ENCODE measurements at places on chromosomes 13 and 19.

- DNase-seq = no peak
Observed at GRCh38 chr19:19409205-19409604, 3.7 kb downstream of the GATAD2A start.

- no peak for DNase-seq
Observed at GRCh38 chr19:13078897-13079541, 23.6 kb downstream of the LYL1 start.

DNA sequence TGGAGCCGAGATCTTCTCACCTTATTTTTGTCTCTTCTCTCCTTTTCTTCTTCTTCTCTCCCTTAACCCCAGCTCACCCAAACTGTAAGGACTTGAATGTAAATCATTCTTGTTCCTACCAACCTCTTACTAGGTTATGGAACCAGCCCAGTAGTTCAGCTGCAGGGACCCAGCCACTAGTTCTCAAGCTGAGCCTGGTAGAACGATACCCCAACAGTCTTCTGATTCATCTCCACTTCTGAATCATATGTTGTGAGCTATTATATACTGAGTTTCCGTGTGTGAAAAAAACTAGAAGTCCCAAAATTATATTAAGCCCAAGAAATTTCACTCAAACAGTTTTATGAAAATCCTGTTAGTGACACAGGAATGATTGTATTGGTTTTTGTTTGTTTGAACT lies 67.7 kb downstream of the DCT start:
- no peak for DNase-seq

DNA sequence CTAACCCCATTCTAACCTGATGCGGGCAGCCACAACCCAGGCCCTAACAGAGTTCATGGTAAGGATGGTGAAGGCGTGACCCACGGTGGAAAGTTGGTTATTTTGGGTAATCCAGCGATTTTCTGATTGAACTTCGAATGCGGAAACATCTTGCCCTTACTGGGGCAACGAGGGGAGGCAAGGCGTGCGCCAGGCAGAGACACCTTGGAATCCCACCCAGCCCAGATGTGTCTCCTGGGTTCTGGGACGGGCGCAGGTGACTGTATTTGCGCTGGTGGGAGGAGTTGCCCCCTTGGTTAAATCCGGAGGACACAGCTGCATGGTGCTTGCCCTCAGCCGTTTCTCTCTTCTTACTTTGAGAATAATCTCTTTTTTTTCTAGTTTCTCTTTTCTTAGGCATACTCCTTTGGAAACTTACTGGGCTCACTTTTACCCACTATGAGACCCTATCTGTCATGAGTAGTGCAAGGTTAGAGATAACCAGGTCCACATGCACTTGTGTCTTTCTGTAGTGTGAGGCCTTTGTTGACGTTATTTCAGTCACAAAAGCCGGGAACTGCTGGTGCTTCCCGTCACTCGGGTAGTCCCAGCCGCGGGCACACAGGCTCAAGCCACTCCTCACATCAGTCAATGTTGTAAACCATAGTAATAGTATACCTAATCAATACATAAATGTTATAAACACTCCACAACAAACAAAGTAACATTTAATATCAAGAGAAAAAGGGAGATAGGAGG lies 81.5 kb downstream of the ATP11A start:
- no peak for DNase-seq

GRCh38 chr19:2276429-2276986 lies 5.5 kb downstream of the PEAK3 start:
- no peak for DNase-seq

DNA sequence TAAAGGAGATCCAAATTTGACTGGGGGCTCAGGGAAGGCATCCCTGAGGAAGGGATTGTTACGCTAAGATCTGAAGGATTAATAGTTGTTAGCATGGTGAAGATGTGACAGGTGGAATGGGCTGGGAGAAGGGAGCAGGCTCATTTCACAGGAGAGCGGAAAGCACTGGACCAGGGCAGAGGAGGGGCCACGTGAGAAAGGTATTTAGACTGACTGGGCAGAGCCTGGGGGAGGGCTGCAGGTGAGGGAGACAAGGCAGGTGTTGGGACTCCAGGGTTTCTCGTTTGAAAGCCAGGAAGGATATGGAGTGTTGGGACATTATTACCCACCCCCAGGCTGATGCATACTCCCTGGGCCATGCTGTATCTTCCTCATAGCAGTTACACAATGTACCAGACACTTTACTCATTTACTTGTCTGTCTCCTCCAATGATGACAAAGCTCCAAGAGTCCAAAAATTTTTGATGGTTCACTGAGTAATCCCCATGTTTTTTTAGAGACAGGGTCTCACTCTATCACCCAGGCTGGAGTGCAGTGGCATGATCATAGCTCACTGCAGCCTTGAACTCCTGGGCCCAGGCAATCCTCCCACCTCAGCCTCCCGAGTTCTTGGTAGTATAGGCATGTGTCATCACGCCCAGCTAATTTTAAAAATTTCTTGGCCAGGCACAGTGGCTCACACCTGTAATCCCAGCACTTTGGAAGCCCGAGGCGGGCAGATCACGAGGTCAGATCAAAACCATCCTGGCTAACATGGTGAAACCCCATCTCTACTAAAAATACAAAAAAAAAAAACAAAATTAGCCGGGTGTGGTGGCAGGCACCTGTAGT lies 2.3 kb downstream of the TRAPPC6A start:
- DNase-seq = no peak

GRCh38 chr13:28885181-28885580 lies 65.0 kb downstream of the MTUS2 start:
- no peak for DNase-seq

GRCh38 chr13:34587576-34587975 lies 354.5 kb upstream of the NBEA start:
- no peak for DNase-seq

DNA sequence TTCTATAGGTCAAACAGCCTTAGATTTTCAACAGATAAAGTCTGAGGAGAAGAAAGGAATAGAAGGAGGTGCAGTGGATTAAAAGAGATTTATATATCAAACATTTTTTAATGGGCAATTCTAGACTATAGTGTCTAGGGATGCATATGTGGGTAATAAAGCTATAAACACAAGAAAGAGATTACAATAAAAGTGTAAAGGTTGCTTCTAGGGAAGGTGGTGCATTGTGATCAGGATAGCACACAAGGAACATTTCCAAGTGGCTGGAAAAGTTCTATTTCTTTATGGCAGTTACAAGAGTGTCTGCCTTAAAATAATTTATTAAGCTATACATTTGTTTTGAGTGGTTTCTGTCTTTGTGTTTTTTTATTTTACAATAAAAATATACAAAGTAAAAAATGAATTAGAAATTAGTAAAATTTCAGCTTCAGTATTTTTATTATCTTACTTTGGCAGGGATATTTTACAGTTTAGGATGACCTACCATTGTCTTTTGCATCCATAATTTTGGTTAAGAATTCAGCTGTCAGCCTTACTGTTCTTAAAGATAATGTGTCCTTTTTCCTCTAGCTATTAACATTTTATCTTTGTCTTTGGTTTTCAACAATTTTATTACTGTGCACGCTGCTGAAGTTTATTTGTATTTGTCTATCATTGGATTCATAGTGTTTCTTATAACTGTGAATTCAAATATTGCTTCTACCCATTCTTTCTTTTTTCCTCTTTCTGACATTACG lies 221.8 kb downstream of the LACC1 start:
- DNase-seq = no peak

GRCh38 chr13:113168211-113168610 lies 9.8 kb downstream of the PROZ start:
- no peak for DNase-seq

GRCh38 chr13:48478391-48478790 lies 54.5 kb downstream of the RCBTB2 start:
- no peak for DNase-seq

DNA sequence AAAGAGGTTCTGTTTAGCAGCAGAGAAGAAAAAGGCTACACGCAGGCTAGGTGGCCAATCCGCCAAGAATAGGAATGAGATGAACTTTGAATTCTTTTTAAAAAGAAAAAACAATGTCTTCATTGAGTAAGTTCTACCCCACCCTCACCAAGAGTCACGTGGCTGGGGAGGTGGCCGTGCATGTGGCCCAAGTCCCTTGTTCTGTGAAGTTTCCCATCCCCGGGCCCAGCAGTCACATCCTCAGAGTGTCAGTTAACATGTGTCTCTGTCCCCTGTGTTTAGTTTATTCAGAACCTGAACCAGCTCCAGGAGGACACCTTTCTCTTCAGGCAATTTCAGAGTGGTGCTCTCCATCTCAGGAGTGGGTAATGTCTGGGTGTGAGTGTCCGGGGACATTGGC lies 57.1 kb upstream of the MCF2L start:
- DNase-seq = no peak

- no peak for DNase-seq
Observed at GRCh38 chr13:30142486-30143211, 164.7 kb downstream of the KATNAL1 start.

DNA sequence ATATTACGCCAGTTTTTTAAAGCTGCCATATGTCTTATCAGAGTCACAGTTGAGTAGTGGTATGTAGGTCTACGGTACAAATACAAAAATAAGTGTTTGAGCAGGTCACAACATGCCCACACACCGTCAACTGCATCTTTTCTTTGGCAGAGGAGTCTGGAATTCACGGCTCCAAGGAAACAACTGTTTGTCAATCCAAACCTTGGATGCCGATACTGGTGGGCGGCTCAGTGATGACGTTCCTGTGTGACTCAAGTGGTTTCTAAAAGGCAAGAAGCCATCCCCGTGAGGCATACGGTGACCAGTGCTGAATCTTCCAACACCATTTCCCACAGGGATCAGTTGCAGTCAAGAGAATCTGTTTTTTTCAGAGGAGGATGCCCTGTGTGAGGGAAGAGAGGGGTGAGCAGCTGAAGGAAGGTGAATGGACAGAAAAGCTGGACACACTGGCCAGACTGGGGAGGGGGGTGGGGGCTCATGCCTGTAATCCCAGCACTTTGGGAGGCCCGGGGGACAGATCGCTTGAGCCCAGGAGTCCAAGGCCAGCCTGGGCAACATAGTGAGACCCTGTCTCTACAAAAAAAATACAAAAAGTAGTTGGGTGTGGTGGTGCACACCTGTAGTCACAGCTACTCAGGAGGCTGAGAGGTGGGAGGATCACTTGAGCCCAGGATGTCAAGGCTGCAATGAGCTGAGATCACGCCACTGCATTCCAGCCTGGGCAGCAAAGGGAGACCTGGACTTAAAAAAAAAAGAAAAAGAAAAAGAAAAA lies 22.8 kb upstream of the CEBPG start:
- no peak for DNase-seq

- peak; percentile 48 for DNase-seq
Observed at GRCh38 chr13:73967397-73968165, 166.6 kb downstream of the KLF12 start.

- no peak for DNase-seq
Observed at GRCh38 chr19:13926715-13927114, 11.5 kb downstream of the PODNL1 start.

DNA sequence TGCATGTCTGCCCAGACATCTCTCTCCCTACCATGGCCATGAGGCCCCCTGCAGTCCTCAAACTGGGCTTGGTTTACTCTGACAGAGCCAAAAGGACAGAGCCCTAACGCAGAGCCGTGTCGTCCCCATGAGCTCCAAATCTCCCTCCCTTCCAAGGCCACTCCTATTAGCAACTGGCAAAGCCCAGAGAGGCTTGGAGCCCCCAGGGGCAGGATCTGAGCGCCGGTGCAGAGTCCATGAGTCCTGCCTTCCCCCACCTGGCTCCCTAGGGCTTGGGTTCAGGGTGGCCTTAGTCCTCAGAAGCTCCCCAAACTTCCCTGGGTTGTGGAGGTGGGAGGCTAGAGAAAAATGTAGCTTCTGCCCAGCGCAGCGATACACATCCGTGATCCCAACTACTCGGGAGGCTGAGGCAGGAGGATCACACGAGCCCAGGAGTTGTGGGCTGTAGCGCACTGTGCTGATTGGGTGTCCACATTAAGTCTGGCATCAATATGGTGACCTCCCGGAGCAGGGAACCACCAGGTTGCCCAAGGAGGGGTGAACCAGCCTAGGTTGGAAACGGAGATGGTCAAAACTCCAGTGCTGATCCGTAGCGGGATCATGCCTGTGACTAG lies 7.4 kb upstream of the PGPEP1 start:
- no peak for DNase-seq

- no peak for DNase-seq
Observed at GRCh38 chr19:10116866-10117616, 2.7 kb downstream of the EIF3G start.

GRCh38 chr19:351976-352625 lies 7.5 kb upstream of the MIER2 start:
- no peak for DNase-seq

GRCh38 chr13:74443631-74444030 lies 309.4 kb upstream of the KLF12 start:
- DNase-seq = no peak

- DNase-seq = no peak
Observed at GRCh38 chr19:51138549-51138979, 3.5 kb upstream of the SIGLEC7 start.

All from GM13977 (cell line).